ENCODE measurements at places on chromosomes 4 and X.

DNA sequence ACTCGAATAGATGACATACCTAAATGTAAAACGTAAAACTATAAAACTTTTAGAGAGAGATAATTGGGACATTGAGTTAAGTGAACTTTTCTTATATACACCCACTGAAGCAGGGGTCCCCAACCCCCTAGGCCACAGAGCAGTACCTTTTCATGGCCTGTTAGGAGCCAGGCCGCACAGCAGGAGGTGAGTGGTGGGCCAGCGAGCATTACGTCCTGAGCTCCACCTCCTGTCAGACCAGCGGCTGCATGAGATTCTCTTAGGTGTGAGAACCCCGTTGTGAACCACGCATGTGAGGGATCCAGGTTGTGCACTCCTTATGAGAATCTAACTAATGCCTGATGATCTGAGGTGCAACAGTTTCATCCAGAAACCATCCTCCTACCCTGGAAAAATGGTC is 114.8 kb downstream of the HMX1 start:
- H3K27ac ChIP-seq, result no peak overlapping the region
- no peaks in the 10 kb centered on the region for H3K27me3 ChIP-seq
- H3K4me1 ChIP-seq, result no peaks in the 10 kb centered on the region
- no peaks in the 10 kb centered on the region for H3K36me3 ChIP-seq
- no peak overlapping the region for H3K4me3 ChIP-seq

DNA sequence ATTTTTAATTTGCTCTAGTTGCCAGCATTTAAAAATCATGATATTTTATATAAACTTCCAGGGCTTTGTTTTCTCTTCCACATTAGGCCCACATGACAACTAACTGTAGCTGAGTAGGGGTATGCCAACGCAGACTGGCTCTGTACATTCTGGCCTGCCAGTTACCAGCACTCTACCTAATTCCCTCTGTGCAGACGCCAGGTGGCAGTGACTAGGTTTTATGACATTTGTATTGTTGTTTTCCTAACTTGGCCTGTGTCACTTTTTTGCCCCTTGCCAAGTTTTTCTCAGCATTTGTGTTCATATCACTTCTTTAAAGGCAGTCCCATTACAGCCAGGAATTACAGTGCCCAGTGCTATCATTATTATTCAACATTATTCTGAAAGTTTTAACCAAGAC is 347.5 kb downstream of the NKX6-1 start:
- no peaks in the 10 kb centered on the region for H3K4me1 ChIP-seq
- H3K4me3 ChIP-seq, result no peak overlapping the region
- H3K27ac ChIP-seq, result no peak overlapping the region
- no peaks in the 10 kb centered on the region for H3K36me3 ChIP-seq
- no peaks in the 10 kb centered on the region for H3K27me3 ChIP-seq
- no peak for DNase-seq

GRCh38 chr4:159435561-159436023 is 332.7 kb downstream of the RAPGEF2 start:
- H3K36me3 ChIP-seq, result no peaks in the 10 kb centered on the region
- no peaks in the 10 kb centered on the region for H3K27me3 ChIP-seq
- H3K27ac ChIP-seq, result no peak overlapping the region
- H3K4me1 ChIP-seq, result peaks cover 5% of the 10 kb centered on the region
- H3K4me3 ChIP-seq, result no peak overlapping the region

DNA sequence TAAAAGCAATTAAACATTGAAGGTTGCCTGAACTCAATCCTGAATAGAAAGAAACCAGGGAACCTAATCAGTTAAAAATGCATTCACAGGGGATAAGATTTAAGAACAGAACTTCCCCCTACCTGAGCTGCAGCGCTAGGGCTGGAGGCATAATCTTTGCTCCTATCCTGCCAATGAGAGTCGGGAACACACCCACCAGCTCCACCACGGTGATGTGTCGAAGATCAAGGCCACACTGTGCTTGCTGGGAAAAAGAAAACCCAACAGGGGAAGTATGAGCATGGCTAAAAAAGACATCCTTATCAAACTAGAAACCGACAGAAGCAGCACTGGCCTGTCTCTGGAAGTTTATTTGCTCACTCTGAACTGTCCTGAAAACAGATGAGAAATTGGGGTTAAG is 66.3 kb downstream of the SRPX start:
- H3K4me1 ChIP-seq, result peaks cover 7% of the 10 kb centered on the region
- DNase-seq, result no peak
- H3K36me3 ChIP-seq, result no peaks in the 10 kb centered on the region

GRCh38 chr4:127084666-127085065 is 548.1 kb upstream of the INTU start:
- H3K27ac ChIP-seq, result no peak overlapping the region
- H3K36me3 ChIP-seq, result no peaks in the 10 kb centered on the region
- H3K27me3 ChIP-seq, result no peaks in the 10 kb centered on the region
- H3K4me1 ChIP-seq, result no peaks in the 10 kb centered on the region

GRCh38 chrX:136275553-136275952 is 24.4 kb upstream of the MAP7D3 start:
- no peak overlapping the region for H3K27ac ChIP-seq
- no peak overlapping the region for H3K4me3 ChIP-seq
- no peaks in the 10 kb centered on the region for H3K4me1 ChIP-seq
- no peak for DNase-seq

DNA sequence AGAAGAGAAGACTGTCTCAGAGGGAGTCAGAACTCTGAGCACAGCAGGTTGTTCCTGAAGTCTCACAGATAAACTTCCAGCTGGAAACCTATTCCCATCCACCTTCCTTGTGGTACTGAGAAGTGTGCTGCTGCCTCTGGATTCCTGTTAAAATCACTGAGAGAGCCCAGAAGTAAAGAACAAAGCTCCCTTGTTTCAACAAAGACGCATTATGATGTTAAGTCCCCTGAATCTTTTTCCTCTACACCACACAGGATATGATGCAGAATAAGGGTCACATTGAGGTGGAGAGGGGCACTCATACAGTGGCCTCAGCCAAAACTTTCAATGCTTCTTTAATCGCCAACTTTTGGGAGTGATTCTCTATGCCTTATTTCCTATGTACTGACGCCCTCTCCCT is 321.0 kb downstream of the OPHN1 start:
- H3K4me1 ChIP-seq, result no peaks in the 10 kb centered on the region
- no peak overlapping the region for H3K27ac ChIP-seq
- no peak for DNase-seq
- no peak overlapping the region for H3K4me3 ChIP-seq

DNA sequence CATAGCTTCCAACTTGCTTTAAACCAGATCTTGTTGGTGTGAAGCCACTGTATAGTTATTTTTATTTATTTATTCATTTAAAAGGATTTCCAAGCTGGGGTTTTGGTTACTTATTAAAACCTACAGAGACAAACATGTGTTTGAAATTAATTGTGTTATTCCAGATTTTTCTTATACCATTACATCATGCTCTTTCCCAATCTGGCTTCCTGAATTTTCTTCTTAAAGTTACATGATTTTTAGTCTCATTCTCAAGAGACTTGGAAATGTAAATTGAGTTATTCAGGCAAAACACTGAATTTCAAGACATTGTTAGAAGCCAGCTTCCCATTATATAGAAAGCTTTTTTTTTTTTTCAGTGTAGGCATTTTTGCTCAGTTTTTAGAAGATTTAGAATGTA is 381.9 kb downstream of the IL1RAPL1 start:
- H3K4me3 ChIP-seq, result no peak overlapping the region
- no peak overlapping the region for H3K27ac ChIP-seq
- no peak for DNase-seq
- no peaks in the 10 kb centered on the region for H3K4me1 ChIP-seq
- H3K36me3 ChIP-seq, result no peaks in the 10 kb centered on the region

DNA sequence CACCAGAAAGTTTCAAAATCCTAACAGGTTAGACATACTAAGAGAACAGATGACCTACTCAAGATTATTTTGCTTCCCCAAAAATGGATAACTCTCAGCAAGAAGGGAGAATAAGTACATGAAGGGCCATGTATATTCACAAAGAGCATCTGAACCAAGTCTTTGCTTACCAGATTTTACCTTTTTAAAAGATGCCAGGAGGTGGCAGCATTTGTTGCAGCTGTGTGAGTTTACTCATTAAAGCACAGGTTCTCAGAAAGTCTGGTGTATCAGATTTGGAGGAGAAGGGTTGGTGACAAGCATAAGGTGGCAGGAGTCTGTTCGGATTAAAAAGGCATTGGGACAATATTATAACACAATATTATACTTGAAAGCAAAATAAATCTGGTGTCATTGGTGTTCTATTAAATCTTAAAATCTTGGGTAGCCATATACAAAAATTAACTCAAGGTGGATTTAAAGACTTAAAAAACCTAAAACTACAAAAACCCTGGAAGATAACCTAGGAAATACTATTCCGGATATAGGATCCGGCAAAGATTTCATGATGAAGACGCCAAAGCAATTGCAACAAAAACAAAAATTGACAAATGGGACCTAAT is 51.3 kb upstream of the NFKB1 start:
- no peak overlapping the region for H3K4me3 ChIP-seq
- peak; percentile 88 for DNase-seq
- H3K36me3 ChIP-seq, result no peaks in the 10 kb centered on the region
- no peak overlapping the region for H3K27ac ChIP-seq

DNA sequence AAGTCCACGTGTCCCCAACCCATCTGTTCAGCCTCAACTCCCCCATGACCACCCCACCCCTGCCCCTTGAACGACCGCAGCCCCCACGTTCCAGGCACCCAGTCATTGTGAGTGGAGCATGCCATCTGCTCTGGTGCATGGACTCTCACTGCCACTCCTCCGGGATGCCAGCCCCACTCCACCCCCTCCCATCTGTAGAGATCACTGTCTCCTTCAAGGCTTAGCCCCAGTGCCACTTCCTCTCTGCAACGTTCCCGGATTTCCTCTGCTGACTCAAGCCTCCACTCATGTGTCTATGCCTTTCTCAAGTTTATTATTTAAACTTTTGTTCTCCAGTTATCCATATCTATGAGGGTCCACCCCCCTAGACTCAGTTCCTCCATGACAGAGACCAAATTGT is 54.0 kb downstream of the MAML3 start:
- H3K4me1 ChIP-seq, result peaks cover 37% of the 10 kb centered on the region
- no peak for DNase-seq
- H3K27ac ChIP-seq, result no peak overlapping the region
- H3K36me3 ChIP-seq, result no peaks in the 10 kb centered on the region
- H3K4me3 ChIP-seq, result no peak overlapping the region

DNA sequence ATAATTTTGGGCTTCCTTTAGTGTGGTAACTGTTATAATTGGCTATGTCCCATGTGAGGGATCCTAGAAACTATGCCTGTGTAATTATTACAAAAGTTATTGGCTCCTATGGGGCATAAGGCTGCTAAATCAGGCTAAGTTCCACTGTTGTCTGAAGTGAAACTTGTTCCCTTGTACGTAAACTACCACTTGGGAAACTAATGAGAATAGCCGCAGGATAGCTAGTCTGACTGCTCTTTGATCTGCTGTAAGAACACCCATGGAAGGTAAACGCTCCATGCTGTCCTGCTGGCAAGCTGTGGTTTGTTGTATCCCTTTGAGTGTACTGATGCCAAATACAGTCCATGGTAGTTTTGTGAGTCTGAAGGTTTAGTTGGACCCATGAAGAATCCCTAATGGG is 9.3 kb upstream of the MAOA start:
- no peaks in the 10 kb centered on the region for H3K36me3 ChIP-seq
- no peaks in the 10 kb centered on the region for H3K27me3 ChIP-seq
- no peaks in the 10 kb centered on the region for H3K4me1 ChIP-seq
- no peak for DNase-seq

DNA sequence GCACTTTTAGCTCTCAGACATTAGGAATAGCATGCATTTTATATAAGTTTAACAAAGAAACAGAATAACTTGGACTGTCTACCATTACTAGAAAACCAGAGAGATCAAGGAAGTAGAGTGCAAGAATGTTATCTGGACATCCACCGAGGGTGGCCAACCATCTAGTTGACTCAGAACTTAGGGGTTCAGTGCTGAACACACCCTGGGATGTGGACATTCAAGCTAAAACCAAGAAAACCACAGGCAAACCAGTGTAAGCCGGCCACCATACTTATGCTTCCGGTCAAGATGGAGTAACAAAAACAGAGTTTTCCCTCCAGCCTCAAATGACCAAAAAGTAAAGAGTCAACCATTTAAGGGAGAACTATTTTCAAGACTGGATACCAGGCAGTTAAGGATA is 181.4 kb upstream of the MXRA5 start:
- H3K27ac ChIP-seq, result peak overlapping the region; percentile 80
- no peaks in the 10 kb centered on the region for H3K27me3 ChIP-seq
- DNase-seq, result no peak
- peaks cover 3% of the 10 kb centered on the region for H3K4me1 ChIP-seq
- H3K36me3 ChIP-seq, result no peaks in the 10 kb centered on the region
- H3K4me3 ChIP-seq, result no peak overlapping the region

GRCh38 chr4:534101-534575 is 35.1 kb downstream of the PIGG start:
- no peaks in the 10 kb centered on the region for H3K4me1 ChIP-seq
- no peak overlapping the region for H3K4me3 ChIP-seq
- H3K27me3 ChIP-seq, result no peaks in the 10 kb centered on the region
- H3K36me3 ChIP-seq, result peaks cover 75% of the 10 kb centered on the region

GRCh38 chr4:148786699-148787098 is 344.5 kb upstream of the NR3C2 start:
- no peak overlapping the region for H3K27ac ChIP-seq
- no peaks in the 10 kb centered on the region for H3K4me1 ChIP-seq
- H3K36me3 ChIP-seq, result no peaks in the 10 kb centered on the region

- peaks cover 19% of the 10 kb centered on the region for H3K4me1 ChIP-seq
- no peaks in the 10 kb centered on the region for H3K27me3 ChIP-seq
- DNase-seq, result no peak
- H3K36me3 ChIP-seq, result peaks cover 67% of the 10 kb centered on the region
- H3K4me3 ChIP-seq, result no peak overlapping the region
- no peak overlapping the region for H3K27ac ChIP-seq
These were observed 33.0 kb downstream of the NOP14 start for GRCh38 chr4:2930135-2930757.

DNA sequence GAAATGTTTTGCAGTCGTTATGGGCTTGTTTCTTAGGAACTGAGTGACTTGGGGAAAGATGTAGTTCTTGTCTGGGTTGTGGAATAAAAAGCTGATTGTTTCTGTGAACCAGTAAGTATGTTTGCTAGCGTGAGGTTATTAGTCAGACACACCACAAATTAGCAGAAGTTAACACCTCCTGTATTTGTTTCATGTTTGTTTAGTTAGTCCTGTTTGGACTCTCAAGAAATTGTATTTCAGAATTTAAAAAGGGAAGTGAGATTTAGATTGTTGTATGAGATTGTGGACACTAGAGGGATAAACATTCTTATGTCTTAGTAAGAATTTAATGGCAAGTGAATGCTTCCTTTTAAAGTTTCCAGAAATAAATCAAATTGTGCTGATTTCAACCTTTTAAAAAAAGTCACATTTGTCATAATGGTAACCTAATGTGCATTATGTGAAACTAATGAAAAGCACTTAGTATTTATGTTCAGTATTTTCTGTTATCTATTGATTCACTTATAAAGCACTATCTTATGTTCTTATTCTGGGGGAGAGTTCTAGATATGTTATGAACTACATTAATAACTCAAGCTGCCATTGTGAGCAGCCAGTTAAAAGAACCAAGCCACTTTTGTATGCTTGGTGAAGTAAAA is 25.6 kb downstream of the ATP10D start:
- H3K4me1 ChIP-seq, result no peaks in the 10 kb centered on the region
- DNase-seq, result no peak
- H3K36me3 ChIP-seq, result peaks cover 6% of the 10 kb centered on the region
- no peak overlapping the region for H3K27ac ChIP-seq
- H3K27me3 ChIP-seq, result no peaks in the 10 kb centered on the region
- no peak overlapping the region for H3K4me3 ChIP-seq
